Activated T-cell treated with anti-CD3 and anti-CD28 coated beads, Interleukin-2, amount 50 U/mL, for 72 hours (primary cell): ENCODE measurements at places on chromosomes 4 and X. TPM values are rescaled to one million over a fixed set of nuclear protein-coding genes. Genes with fewer than 3 reads are reported as not detected.

DNA sequence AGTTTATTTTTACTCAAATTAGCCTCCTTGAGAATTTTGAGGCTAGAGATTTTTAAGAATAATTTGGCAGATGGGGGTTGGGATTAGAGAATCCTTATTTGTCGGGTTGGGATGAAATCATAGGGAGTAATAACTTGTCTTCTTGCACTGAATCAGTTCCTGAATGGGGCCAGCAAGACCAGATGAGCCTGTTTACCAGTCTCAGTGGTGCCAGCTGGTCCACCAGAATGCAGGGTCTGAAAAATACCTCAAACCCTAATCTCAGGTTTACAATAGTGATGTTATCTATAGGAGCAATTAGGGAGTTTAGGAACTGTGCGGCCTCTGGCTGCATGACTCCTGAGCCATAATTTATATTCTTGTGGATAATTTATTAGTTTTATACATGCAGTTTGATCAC is 705.9 kb upstream of the AGA start:
- H3K4me3 ChIP-seq, result no peak overlapping the region
- H3K4me1 ChIP-seq, result no peaks in the 10 kb centered on the region
- no peak overlapping the region for H3K27ac ChIP-seq
- H3K27me3 ChIP-seq, result no peaks in the 10 kb centered on the region
- DNase-seq, result no peak

GRCh38 chr4:144714166-144714565 is 68.2 kb downstream of the HHIP start:
- H3K4me1 ChIP-seq, result no peaks in the 10 kb centered on the region
- no peak overlapping the region for H3K27ac ChIP-seq
- no peak overlapping the region for H3K4me3 ChIP-seq
- H3K36me3 ChIP-seq, result no peaks in the 10 kb centered on the region
- H3K27me3 ChIP-seq, result no peaks in the 10 kb centered on the region
- no peak for DNase-seq

GRCh38 chrX:19876962-19877361 is 10.4 kb downstream of the SH3KBP1 start:
- H3K4me3 ChIP-seq, result no peak overlapping the region
- peaks cover 1% of the 10 kb centered on the region for H3K36me3 ChIP-seq
- DNase-seq, result no peak
- peaks cover 56% of the 10 kb centered on the region for H3K4me1 ChIP-seq
- no peak overlapping the region for H3K27ac ChIP-seq

- no peaks in the 10 kb centered on the region for H3K4me1 ChIP-seq
- DNase-seq, result no peak
- H3K27ac ChIP-seq, result no peak overlapping the region
- H3K27me3 ChIP-seq, result no peaks in the 10 kb centered on the region
- H3K36me3 ChIP-seq, result no peaks in the 10 kb centered on the region
- no peak overlapping the region for H3K4me3 ChIP-seq
These were observed 162.3 kb upstream of the PSAPL1 start for GRCh38 chr4:7596918-7597606.

DNA sequence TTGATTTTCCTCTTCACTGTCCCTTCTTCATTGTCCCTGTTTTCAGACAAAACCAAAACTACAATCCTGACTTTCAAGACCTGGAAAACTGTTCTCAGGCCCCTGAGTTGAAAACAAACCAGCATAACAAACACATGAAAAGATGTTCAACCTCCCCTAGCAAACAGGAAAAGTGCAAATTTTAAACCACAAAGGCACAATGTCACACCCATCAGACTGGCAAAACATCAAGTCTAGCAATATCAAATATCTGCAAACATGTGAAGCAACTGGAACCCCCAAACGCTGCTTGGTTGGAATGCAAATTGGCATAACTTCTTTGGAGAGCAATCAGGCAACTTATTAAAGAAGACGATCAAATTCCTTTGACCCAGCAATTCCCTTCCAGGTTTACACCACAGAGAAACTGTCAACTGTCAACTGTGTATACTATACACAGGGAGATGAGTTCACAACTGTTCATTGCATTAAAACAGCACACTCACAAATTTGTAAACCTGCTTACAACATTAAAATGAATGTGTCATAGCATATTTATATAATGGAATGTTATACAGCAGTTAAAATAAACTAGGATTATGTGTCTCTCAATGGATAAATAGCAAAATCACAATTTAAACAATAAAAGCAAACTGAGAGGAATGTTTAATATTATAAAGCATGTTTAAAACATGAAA is 7.0 kb downstream of the USP46 start:
- peak overlapping the region; percentile 0 for H3K27ac ChIP-seq
- H3K27me3 ChIP-seq, result peaks cover 7% of the 10 kb centered on the region
- H3K4me1 ChIP-seq, result peaks cover 11% of the 10 kb centered on the region
- no peak overlapping the region for H3K4me3 ChIP-seq

GAGE12J gene
- not detected for total RNA-seq

DNA sequence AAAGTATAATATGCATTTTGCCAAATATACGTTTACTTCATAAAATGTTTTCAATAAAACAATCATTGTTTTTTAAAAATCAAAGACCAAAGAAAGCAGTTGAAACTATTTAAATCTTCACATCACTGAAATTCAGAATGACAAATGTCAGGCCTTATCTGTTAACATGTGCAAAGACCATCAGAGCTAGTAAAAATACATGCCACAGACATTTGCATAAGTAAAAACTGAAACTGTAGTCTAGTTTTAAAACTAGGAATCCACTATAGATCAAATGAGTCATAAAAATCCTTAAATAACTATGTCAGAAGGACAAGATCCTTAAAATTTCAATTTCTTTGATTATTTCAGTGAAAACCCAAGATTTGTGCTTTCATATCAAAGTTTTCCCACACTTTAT is 24.8 kb downstream of the KLHL15 start:
- no peak overlapping the region for H3K4me3 ChIP-seq
- peaks cover 14% of the 10 kb centered on the region for H3K4me1 ChIP-seq

DNA sequence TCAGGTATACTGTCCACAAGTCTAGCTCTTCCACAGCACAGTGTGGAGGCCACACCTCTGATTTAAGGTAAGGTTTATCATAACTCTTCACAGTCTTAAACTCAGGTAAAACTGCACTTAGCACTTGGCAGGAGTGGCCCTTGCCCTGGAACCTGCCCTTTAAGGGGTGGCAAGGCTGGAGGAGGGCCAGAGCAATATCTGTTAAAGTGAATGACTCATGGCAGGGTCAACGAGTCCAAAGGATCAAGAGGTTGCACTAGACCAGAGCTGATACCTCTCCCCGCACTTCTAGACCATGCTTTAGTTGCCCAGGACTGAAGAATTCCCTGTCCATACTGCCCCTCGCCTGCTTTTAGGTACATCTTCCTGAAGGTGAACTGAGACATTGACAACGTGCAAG is 14.7 kb upstream of the GPR50 start:
- no peak overlapping the region for H3K27ac ChIP-seq
- no peaks in the 10 kb centered on the region for H3K4me1 ChIP-seq
- no peak for DNase-seq
- H3K4me3 ChIP-seq, result no peak overlapping the region
- peaks cover 45% of the 10 kb centered on the region for H3K27me3 ChIP-seq
- no peaks in the 10 kb centered on the region for H3K36me3 ChIP-seq

HSFX3 gene
- not detected for total RNA-seq

- H3K27me3 ChIP-seq, result peaks cover 7% of the 10 kb centered on the region
- no peak overlapping the region for H3K27ac ChIP-seq
- no peaks in the 10 kb centered on the region for H3K4me1 ChIP-seq
- no peak for DNase-seq
These were observed 13.7 kb upstream of the DHX15 start for GRCh38 chr4:24598025-24598424.

MND1 gene
- 29.8 TPM for total RNA-seq

- peaks cover 28% of the 10 kb centered on the region for H3K4me1 ChIP-seq
- DNase-seq, result no peak
- H3K27ac ChIP-seq, result peak overlapping the region; percentile 16
- H3K4me3 ChIP-seq, result peak overlapping the region; percentile 54
- no peaks in the 10 kb centered on the region for H3K27me3 ChIP-seq
- H3K36me3 ChIP-seq, result no peaks in the 10 kb centered on the region
These were observed 127.4 kb downstream of the RBM47 start for GRCh38 chr4:40502220-40502619.

DNA sequence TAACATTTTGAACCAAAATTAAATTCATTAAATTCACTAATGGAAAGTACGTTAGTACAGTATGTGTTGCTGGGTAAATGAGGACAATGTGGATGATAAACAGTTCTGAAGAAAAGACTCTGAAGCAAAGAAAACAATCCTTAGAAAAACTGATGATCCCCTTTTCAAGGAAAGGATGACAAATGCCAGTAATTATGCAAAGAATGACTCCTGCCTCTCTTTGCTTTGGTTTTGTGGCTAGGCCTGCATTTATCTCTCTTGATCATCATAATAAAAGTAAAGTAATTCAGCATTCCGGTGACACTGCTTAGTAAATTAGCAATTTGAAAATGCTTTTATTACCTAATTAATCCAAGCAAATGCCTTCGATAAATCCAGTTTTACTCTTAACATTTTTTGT is 652.2 kb upstream of the DIPK2B start:
- peak overlapping the region; percentile 73 for H3K4me3 ChIP-seq
- H3K4me1 ChIP-seq, result peaks cover 23% of the 10 kb centered on the region
- H3K27me3 ChIP-seq, result peaks cover 20% of the 10 kb centered on the region
- DNase-seq, result no peak
- H3K27ac ChIP-seq, result peak overlapping the region; percentile 93

- DNase-seq, result no peak
- no peaks in the 10 kb centered on the region for H3K36me3 ChIP-seq
- no peaks in the 10 kb centered on the region for H3K27me3 ChIP-seq
- H3K27ac ChIP-seq, result no peak overlapping the region
- H3K4me3 ChIP-seq, result no peak overlapping the region
- H3K4me1 ChIP-seq, result no peaks in the 10 kb centered on the region
These were observed 145.5 kb upstream of the DUSP21 start for GRCh38 chrX:44698357-44698756.

DNA sequence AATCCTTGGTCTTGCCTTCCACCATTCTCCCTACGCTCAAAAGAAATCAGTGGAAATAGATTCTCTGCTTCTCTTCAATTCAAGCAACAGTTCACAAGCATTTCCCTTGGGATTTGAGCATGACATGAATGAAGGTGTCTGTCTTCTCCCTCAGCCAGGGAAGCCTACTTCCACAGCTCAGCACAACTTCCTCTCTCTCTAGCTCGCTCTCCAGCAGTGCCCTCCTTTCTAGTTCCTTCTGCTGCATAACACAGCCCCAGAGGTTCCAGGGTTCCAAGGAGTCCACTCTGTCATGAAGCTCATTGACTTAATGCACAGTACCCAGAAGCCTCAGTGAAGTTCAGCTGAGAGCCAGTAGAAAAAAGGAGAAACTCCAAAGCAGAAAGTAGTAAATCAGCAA is 81.3 kb downstream of the PLS3 start:
- H3K36me3 ChIP-seq, result no peaks in the 10 kb centered on the region
- H3K27ac ChIP-seq, result no peak overlapping the region
- no peaks in the 10 kb centered on the region for H3K4me1 ChIP-seq
- H3K27me3 ChIP-seq, result peaks cover 36% of the 10 kb centered on the region
- no peak for DNase-seq
- no peak overlapping the region for H3K4me3 ChIP-seq

TSPAN7 gene
- total RNA-seq, result 0.60 TPM

GRCh38 chr4:145920205-145920604 is 18.4 kb downstream of the ZNF827 start:
- no peaks in the 10 kb centered on the region for H3K27me3 ChIP-seq
- peaks cover 25% of the 10 kb centered on the region for H3K36me3 ChIP-seq
- no peak overlapping the region for H3K27ac ChIP-seq
- no peak for DNase-seq
- peaks cover 24% of the 10 kb centered on the region for H3K4me1 ChIP-seq
- H3K4me3 ChIP-seq, result no peak overlapping the region

DNA sequence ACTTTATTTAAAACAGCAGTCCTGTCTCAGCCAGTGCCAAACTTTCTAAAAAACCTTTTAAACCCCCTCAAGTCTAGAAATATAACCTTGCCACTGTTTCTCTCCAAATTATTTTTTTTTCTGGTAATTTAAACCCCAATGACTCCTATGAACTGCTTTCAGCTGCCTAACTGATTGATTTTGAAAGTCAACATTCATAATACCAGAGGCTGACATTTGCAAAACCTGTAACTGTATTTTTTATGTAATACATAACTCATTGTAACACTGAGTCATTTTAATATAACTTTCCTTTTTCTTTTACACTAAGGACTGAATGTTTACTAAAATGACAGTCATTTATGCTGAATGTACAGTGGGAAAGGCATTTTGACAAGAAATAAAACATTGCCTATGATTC is 19.1 kb upstream of the EGFL6 start:
- H3K27ac ChIP-seq, result peak overlapping the region; percentile 82
- peak overlapping the region; percentile 42 for H3K4me3 ChIP-seq
- no peak for DNase-seq
- peaks cover 72% of the 10 kb centered on the region for H3K27me3 ChIP-seq
- peaks cover 9% of the 10 kb centered on the region for H3K4me1 ChIP-seq

STATH gene
- total RNA-seq, result not detected

C4orf54 gene
- not detected for total RNA-seq

HMX1 gene
- total RNA-seq, result not detected

POLA1 gene
- total RNA-seq, result 29.9 TPM

- DNase-seq, result no peak
- no peak overlapping the region for H3K27ac ChIP-seq
- H3K4me3 ChIP-seq, result no peak overlapping the region
These were observed 148.1 kb downstream of the PPARGC1A start for GRCh38 chr4:23741681-23742191.

DNA sequence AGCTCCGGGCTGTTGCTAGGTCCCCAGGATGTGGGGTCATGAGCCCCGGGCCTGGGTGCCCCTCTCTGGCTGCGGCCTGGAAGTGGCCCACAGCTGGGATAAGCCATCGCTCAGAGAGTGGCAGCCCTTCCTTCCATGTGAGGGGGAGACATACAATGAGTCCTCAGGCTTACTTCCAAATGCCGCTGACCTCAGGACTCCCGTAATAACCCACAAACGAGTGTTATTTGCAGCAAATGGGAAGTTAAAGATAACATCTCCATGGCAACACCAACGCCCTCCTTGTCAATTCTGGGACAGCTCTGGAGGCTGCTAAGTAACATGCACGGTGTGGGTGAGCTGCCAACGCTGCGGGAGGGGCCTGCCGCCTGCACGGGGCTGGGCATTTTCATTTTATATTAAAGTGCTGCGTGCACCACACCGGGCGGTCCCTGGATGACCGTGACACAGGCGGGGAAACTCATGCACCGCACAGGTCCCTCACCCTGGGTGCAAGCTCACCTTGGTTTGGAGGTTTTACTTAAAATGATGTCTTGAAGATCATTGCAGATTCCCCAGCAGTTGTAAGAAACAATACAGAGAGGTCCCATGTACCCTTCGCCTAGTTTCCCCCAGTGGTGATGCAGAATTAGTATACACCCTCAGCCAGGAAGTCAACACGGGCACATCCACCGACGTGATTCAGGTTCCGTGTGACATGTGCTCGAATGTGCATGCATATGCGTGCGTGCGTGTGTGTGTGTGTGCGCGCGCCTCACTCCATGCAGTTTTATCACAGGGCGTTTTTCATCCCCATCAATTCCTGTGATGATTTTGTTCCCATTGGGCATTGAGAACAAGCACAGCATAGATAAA is 79.4 kb downstream of the ABLIM2 start:
- H3K4me1 ChIP-seq, result no peaks in the 10 kb centered on the region
- no peaks in the 10 kb centered on the region for H3K27me3 ChIP-seq
- H3K36me3 ChIP-seq, result no peaks in the 10 kb centered on the region
- H3K4me3 ChIP-seq, result no peak overlapping the region
- no peak overlapping the region for H3K27ac ChIP-seq
- DNase-seq, result no peak

C4orf51 gene
- not detected for total RNA-seq

LRAT gene
- total RNA-seq, result not detected

- DNase-seq, result no peak
- H3K27me3 ChIP-seq, result peaks cover 6% of the 10 kb centered on the region
- H3K4me3 ChIP-seq, result no peak overlapping the region
- H3K27ac ChIP-seq, result no peak overlapping the region
These were observed 54.5 kb downstream of the TRIM2 start for GRCh38 chr4:153258750-153259149.
